Inflammatory macrophage (primary cell): ENCODE measurements at places on chromosomes 1 and 21.

GRCh38 chr1:154755858-154756730 lies 114.0 kb downstream of the KCNN3 start:
- no peak for DNase-seq

DNA sequence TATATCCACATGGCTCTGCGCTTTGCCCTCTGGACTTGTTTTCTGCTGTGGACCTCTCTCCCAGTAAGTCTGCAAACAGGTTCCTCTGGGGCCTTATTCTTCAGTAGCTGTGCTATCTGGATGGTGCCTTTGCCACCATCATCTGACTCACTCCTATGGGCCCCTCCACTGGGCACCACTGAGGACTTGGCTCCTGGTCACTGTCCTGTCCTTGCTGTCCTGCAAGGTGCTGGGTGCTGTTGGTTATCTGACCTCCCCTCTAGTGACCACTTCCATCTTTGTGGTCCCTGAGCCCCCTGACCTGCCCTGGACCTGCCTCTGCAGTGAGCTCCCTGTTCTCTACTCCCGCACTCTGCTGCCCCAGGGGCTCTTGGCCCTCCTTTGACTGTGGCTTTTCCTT lies 6.7 kb downstream of the CNIH3 start:
- DNase-seq, result no peak

GRCh38 chr1:202192770-202193613 lies 607 bp upstream of the LGR6 start:
- DNase-seq, result peak; percentile 43

DNA sequence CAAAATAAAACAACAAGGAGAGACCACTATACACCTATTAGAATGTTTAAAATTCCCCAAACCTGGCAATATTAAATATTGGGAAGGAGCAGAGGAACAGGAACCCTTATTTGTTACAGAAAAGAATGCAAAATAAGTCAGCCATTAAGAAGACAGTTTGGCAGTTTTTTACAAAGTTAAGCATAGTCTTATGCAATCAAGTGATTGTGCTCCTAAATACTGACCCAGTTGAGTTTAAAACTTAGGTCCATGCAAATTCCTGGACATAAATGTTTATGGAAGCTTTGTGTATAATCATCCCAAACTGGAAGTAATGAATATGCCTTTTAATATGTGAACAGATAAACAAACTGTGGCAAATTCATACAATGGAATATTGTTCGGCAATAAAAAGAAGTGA lies 72.9 kb upstream of the RGS4 start:
- no peak for DNase-seq

DNA sequence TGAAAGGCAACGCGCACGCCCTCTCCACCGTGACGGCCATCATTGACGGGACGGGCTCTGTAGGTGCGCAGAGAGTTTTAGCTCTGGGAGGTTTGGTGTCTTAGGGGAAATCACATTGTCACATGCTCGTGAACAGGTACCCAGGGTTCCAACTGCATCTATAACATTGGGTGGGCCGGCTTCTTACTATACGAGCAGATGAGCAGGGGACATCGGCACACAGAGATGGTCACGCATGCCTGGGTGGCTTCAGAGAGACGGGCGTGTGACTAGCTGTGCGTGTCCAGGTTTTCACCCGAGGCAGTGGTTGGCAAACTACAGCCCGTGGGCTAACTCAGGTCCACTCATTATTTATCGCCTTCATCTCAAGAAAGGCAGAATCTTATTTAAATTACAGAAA lies 54.7 kb downstream of the SLC37A1 start:
- no peak for DNase-seq
